Renal cortex interstitium (tissue), 15 donors: ENCODE measurements at places on chromosomes 16 and 17. TPM values are rescaled to one million over a fixed set of nuclear protein-coding genes. Genes with fewer than 3 reads are reported as not detected.

Gene BICDL2
- polyA plus RNA-seq = 1.0 TPM

Gene ADGRG3
- 0.48 TPM for polyA plus RNA-seq

Gene C16orf92
- polyA plus RNA-seq = not detected

Gene KRT36
- not detected for polyA plus RNA-seq

Gene CD300LF
- polyA plus RNA-seq = 0.28 TPM

Gene SCGB1C2
- not detected for polyA plus RNA-seq

Gene ZP2
- polyA plus RNA-seq = not detected

Gene TBL3
- 28.6 TPM for polyA plus RNA-seq

Gene GCGR
- 17.7 TPM for polyA plus RNA-seq

Gene PERCC1
- not detected for polyA plus RNA-seq

Gene HS3ST6
- 0.20 TPM for polyA plus RNA-seq

Gene CALB2
- polyA plus RNA-seq = 0.42 TPM

Gene KRTAP1-1
- not detected for polyA plus RNA-seq

Gene PSMD7
- 101 TPM for polyA plus RNA-seq

Gene PRR15L
- polyA plus RNA-seq = 18.2 TPM

Gene NLRC3
- 1.9 TPM for polyA plus RNA-seq

Gene SPATA32
- 0.20 TPM for polyA plus RNA-seq

Gene NUDT7
- 11.8 TPM for polyA plus RNA-seq

Gene MPP3
- polyA plus RNA-seq = 8.0 TPM

Gene SPECC1
- polyA plus RNA-seq = 17.0 TPM

Gene ITGB4
- polyA plus RNA-seq = 9.9 TPM

Gene ASPA
- 27.2 TPM for polyA plus RNA-seq

Gene PIPOX
- 13.1 TPM for polyA plus RNA-seq

Gene MYO15A
- polyA plus RNA-seq = 4.5 TPM

Gene AOC2
- polyA plus RNA-seq = 1.5 TPM

Gene ALOX15B
- 1.1 TPM for polyA plus RNA-seq

Gene CD300E
- polyA plus RNA-seq = 0.33 TPM

Gene RFWD3
- polyA plus RNA-seq = 29.1 TPM

Gene EEF2KMT
- 14.4 TPM for polyA plus RNA-seq

Gene SLC12A3
- 16.5 TPM for polyA plus RNA-seq

Gene ABCC12
- 0.08 TPM for polyA plus RNA-seq

Gene PARD6A
- 4.6 TPM for polyA plus RNA-seq

Gene SLC47A1
- 24.6 TPM for polyA plus RNA-seq

Gene AIPL1
- 0.14 TPM for polyA plus RNA-seq

Gene GRN
- 206 TPM for polyA plus RNA-seq

Gene KRTAP3-1
- not detected for polyA plus RNA-seq

Gene ODAD4
- polyA plus RNA-seq = 5.6 TPM

Gene VMO1
- polyA plus RNA-seq = 0.96 TPM

Gene TEKT5
- polyA plus RNA-seq = 0.36 TPM
